Caudate nucleus (tissue), 63 donors: ENCODE measurements at places on chromosomes 4 and X.

- no peak for DNase-seq
Observed at GRCh38 chr4:88793475-88793874, 95.8 kb upstream of the NAP1L5 start.

DNA sequence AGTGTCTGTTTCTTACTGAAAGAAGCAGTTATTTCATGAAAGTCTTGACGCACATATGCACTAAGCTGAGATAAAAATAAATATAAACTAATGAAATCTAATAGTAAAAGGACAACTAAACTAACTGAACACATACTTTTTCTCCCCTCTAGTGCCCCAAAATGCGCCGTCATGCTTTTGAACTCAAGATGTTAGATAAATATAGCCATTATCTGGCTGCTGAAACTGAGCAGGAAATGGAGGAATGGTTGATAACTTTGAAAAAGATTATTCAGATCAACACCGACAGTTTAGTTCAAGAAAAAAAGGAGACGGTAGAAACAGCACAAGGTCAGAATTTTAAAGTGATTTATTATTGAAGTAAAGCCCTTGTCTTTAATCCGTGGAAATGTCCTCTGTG is 70.2 kb downstream of the DOCK11 start:
- no peak for DNase-seq

GRCh38 chr4:87651941-87652340 is 1.9 kb downstream of the DMP1 start:
- no peak for DNase-seq

GRCh38 chr4:1317177-1318045 is 27.7 kb downstream of the MAEA start:
- DNase-seq, result no peak

- DNase-seq, result peak; percentile 3
Observed at GRCh38 chr4:76758290-76758882, 139.6 kb downstream of the SOWAHB start.

DNA sequence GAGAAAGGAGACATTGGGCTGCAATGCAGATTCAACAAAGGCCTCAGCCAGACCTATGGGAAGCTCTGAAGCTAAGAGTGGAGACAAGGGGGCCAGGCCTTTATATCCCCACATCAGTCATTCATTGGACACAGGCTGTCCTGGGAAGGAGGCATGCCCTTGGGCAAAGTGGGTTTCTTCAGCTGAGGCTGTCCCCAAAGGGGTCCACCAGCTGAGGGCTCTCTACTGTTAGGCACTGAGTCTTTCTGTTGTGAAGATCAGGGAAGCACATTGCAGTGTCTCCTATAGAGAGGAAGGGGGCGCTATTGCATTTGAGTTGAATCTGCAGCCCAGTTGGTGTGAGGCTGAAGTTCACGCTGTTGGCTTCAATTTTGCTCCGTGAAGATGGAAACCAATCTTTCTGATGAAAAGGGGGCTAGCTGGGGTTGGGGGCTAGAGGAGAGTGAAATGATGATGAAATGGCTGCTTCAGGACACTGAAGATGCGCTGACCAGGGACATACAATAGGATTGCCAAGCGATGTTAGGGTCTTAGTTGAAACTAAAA is 48.0 kb downstream of the SLC25A5 start:
- DNase-seq, result no peak

DNA sequence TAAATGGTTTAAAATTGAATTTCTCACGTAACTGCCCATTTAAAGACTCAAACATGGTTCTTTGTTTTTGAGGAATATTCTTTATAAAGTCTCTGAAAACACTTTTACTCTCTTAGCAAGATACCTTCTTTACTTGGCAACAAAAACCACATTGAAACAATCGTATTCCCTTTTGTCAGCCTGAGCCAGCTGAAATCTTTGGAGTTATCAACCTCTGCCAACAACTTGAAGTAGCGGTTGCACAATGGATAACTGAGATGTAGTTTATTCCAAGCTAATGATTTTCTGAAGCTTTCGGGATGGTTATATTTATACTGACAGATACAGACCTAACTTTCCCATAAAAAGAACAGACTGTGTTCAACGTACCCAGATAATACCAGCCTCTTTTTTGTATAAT is 561.3 kb downstream of the IL1RAPL1 start:
- DNase-seq, result no peak

DNA sequence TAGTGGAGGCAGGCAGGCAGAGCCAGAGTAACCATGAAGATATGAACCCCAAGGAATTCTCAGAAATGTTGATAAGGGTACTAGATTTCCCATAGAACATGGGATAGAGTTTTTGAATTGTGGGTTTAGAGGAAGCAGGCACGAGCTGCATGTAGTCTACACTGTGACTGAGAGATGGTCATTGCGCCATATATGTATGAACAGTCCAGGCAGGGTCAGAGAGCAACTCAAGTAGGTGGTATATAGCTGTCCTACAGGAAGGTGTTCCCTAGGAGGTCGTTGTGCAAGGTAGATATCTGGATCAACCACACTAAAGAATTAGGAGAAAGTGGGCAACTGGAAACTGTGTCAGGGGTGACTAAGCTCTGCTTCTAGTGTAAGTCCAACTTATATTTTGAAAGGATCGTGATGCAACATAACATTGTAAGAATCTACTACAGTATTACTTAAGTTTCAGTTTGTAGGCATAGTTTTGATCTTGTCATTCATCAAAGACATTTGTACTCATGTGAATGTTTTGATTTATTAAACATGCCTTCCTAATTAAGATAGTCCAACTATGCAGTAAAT is 94.6 kb downstream of the HPGD start:
- no peak for DNase-seq

- DNase-seq, result no peak
Observed at GRCh38 chrX:77975755-77976154, 6.3 kb upstream of the PGAM4 start.

GRCh38 chrX:46703980-46704379 is 54.9 kb downstream of the SLC9A7 start:
- DNase-seq, result no peak

DNA sequence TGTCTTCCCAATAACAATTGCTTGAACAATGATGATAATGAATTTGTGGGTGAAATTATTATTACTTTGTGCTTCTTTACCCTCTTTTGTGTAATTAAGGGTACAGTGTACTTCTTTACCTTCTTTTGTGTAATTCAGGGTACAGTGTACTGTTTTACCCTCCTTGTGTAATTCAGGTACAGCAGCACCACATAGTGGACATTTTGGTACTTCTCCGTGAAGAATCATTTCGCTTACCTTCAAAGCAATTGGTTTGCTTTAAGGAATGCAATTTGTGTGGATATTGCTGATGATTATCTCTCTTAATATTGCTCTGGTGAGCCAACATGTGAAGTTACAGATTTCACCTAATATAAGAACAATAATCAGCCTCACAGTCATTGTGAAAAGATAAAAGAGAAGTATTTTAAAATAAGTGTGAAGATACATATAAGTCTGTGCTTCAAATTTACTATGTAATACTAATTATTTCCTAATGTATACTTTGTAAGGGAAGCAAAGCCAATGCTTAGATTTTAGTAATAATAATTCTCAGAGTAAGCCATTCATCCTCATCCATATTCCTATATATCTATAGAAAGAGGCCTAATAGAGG is 27.2 kb upstream of the SEC24B start:
- DNase-seq, result no peak

GRCh38 chr4:5200513-5200912 is 149.2 kb downstream of the STK32B start:
- no peak for DNase-seq

GRCh38 chr4:7850489-7850888 is 89.2 kb downstream of the AFAP1 start:
- DNase-seq, result no peak

DNA sequence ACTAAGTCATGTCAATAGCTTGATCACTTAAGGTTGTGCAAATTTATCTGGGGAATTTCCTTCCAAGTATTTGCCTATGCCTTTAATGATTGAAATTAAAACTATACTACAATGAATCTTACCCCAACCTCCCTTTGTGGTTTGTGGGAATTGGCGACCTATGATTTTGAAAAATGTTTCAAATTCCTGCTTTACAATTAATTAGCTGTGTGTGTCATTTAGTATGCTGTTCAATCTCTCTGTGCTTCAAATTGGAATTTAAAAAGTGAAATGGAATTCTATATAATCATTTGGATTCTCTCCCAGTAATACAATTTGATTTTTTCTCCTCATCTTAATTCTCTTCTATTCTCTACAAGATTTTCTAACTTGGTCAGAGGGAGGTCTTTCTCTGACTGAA is 2319.5 kb downstream of the ARAP2 start:
- no peak for DNase-seq

DNA sequence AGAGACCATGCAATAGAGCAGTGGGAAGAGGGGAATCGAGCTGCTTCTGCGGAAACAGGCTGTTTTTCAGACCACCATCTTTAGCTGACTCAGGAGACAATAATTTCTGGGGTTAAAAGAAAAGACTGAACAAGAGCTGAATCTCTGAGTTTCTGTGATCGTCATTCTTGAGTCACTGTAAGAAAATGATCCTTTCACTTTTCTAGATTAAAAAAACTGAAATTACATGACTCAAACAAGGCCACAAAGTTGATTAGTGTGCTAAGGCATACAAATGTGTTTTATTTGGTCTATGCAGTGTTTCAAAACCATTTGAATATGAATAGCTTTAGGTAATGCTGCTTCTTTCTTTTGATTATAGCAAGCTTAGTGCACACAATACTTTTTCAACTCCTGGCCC is 194.4 kb upstream of the RPL34 start:
- no peak for DNase-seq

DNA sequence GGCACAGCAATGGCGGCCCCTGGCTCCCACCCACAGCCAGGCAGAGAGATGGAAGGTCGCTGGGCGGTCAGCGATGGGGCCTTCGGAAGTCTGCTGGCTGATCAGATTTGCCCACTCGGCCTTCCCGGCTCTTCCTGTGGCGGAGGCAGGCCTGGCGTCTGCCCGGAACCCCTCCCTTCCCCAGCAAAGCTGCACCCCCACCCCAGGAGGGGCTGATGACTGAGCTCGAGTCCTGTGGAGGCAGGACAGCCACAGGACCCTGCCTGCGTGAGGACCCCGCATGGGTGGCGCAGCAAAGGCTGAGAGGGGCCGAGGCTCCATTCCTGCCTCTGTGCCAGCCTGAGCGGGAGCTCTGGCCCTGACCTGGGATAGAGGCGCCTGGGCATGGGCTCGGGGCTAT is 34.8 kb downstream of the TACC3 start:
- DNase-seq, result no peak

GRCh38 chrX:110409925-110410324 is 51.3 kb downstream of the RTL9 start:
- DNase-seq, result no peak

DNA sequence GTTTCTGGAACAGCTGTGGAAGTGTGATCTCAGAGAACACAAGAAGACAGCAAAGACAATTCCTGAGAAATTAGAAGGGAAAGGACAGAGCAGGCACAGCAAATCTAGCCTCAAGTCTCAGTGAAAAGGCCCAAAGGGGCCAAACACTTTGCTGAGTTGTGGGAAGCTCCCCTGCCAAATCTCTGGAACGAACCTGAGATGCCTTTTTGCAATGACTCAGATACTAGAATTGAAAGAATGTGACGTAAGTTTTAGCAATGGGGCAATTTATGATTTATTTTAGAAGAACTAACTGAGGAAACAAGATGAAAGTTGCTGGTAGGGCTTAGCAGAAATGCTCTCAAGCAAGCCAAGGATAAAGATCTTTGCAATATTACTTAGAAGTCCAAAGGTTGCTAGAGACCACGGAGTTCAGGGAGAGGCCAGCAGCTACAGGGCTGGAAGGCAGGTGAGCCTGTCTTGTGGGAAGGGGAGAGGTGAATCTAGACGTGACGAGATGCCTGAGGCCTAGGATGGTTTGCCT is 92.8 kb downstream of the AMELX start:
- no peak for DNase-seq

GRCh38 chr4:29467044-29467717 is 1253.0 kb upstream of the PCDH7 start:
- DNase-seq, result no peak

GRCh38 chr4:181330654-181331201 is 912.5 kb upstream of the TENM3 start:
- no peak for DNase-seq

- no peak for DNase-seq
Observed at GRCh38 chr4:3747581-3747904, 18.6 kb upstream of the ADRA2C start.

GRCh38 chr4:4575284-4576211 is 33.7 kb upstream of the STX18 start:
- DNase-seq, result no peak

- no peak for DNase-seq
Observed at GRCh38 chrX:123851079-123851478, 8.8 kb upstream of the XIAP start.

GRCh38 chrX:41561045-41561444 is 113.9 kb downstream of the NYX start:
- no peak for DNase-seq

DNA sequence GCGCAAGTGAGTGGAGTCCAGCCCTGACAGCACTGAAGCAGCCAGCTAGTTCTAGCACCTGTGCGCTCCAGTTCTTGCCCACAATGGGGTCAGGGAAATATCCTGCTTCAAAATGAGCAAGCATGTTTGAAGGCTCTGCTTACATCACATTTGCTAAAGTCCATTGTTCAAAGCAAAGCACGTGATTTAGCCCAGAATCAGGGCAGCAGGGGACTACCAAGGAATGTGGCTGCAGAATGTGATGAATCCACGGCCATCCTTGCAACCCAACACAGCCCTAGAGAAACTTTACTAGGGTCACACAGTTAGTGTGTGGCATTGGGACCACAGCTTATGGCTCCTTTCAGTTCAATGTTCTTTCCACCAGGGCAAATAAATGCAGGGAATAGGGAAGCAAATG is 47.3 kb upstream of the SMIM31 start:
- DNase-seq, result no peak

- DNase-seq, result no peak
Observed at GRCh38 chr4:52643785-52644244, 15.3 kb downstream of the USP46 start.

DNA sequence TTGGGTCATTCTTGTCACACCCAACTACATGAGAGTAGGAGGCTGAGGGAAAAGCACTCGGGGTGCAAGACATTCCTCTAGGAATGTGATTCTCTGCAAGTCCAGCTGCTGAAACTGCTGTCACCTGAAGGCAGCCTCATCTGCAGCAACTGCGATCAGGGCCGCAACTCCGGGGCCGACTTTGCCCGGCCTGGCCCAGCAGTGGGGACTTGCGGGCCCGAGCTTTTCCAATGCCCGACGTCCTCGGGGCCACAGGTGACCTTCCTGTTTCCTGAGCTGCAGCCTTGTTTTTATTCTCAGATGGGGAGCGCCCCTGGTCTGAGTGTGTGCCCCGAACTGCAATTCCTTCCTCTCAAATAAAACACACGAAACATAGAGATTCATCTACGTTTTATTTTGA is 104.7 kb upstream of the NKX1-1 start:
- no peak for DNase-seq

GRCh38 chr4:171594293-171594692 is 218.9 kb upstream of the GALNTL6 start:
- no peak for DNase-seq

DNA sequence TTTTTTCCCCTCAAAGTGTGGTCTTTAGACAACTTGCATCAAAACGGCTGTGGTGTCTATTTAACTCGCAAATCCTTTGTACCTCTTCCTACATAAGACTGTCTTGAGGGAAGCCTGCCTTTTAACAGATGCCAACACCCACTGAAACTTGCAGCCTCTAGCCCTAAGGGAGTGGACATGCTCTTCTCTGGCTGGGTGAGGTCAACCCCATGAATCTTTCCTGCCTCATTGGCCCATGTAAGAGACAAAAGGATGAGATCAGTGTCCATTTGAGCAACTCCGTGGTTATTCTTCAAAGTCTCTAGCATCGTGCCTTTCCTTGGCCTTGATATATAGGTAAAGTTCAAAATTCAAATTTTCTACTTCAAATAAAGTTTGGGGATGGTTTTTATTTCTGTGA is 134.7 kb downstream of the SHROOM3 start:
- no peak for DNase-seq
